ENCODE measurements at places on chromosomes 6 and 20.

GRCh38 chr6:33863084-33863483 lies 59.3 kb upstream of the MLN start:
- H3K36me3 ChIP-seq = no peaks in the 10 kb centered on the region
- no peak overlapping the region for H3K4me3 ChIP-seq
- H3K4me1 ChIP-seq = peaks cover 14% of the 10 kb centered on the region
- no peak for DNase-seq

- DNase-seq = no peak
- H3K4me1 ChIP-seq = peaks cover 35% of the 10 kb centered on the region
- no peak overlapping the region for H3K4me3 ChIP-seq
- H3K36me3 ChIP-seq = no peaks in the 10 kb centered on the region
These were observed 5.6 kb downstream of the CEBPB start for GRCh38 chr20:50196248-50196647.

DNA sequence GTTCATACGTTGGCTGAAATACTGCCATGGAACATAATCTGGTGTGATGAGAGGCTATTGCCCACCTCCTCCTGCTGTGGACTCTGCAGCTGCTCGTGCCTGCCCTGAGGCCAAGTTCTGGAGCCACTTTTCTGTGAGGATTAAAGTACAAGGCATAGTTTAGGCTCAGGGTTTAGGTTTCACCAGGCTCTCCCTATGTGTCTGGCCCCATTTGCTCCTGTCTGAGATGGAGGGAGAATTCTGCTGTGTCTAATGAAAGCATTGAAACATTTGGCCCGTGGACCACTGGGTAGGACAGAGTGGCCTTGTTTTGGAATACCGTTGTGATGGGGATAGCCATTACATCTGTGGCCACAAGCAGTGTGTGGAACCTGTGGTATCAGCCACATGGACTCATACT lies 5.9 kb downstream of the WRNIP1 start:
- no peak for DNase-seq
- H3K4me3 ChIP-seq = no peak overlapping the region
- H3K36me3 ChIP-seq = peaks cover 15% of the 10 kb centered on the region
- H3K27me3 ChIP-seq = no peaks in the 10 kb centered on the region

DNA sequence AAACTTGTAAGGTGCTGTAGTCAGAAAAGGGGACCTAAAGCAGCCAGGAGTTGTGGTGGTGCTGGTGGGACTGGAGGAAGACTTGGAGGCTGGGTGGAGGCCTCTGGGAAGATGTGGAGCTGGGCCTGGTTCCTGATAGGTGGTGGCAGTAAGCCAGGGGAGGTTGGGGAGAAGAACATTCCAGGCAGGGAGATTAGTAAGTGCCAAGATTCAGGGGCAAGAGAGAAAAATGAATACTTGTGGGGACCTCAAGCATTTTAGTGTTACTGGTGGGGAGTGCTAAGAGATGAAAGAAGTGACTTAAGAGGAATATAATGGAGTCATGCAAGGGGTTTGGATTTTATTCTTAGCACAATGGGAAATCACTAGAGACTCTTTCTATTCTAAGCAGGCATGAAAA lies 79.0 kb upstream of the B3GAT2 start:
- no peaks in the 10 kb centered on the region for H3K36me3 ChIP-seq
- H3K4me1 ChIP-seq = no peaks in the 10 kb centered on the region
- DNase-seq = no peak
- no peak overlapping the region for H3K4me3 ChIP-seq
- no peaks in the 10 kb centered on the region for H3K27me3 ChIP-seq
